Bone marrow (tissue), 2 donors: ENCODE measurements at places on chromosomes 1 and 21.

DNA sequence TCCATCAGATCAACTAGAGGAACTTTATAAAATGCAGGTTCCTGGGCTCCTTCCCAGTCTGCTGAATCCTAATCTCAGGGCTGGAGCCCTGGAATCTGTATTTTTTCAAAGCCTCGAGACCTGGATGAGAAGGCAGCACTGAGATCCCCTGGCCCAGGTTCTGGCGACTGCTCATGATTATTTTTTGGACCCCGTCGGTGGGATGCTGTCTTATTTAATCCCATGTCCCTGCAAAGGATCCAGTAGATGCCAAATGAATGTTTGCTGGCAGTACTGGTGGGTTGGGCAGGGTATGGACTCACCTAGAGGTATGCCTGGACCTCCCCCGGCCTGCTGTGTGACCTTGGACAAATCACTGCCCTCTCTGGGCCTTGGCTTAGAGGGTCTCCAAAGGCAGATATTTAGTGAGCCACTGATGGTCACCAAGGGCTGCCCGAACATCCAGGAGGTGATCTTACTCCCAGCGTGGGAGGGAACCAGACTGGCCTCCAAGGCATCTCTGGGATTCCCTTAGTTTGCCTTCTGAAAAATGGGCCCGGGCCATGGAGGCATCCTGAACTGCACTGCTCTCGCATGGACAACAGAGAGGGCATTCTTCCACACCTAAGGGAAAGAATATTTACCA lies 91.6 kb upstream of the RUNX3 start:
- no peak for DNase-seq

DNA sequence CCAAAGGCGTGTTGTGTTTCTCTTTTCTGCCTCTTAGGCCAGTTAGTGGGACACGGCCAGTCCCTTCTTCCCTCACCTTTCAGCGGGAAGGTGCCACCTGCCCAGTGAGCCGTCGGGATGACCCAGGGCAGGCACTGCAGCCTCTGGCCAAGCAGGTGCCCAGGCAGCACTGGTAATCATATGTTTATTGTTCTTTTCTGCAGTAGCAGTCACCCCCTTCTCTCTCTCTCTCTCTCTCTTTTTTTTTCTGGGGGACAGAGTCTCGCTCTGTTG lies 38.2 kb downstream of the CRYAA start:
- DNase-seq, result no peak

DNA sequence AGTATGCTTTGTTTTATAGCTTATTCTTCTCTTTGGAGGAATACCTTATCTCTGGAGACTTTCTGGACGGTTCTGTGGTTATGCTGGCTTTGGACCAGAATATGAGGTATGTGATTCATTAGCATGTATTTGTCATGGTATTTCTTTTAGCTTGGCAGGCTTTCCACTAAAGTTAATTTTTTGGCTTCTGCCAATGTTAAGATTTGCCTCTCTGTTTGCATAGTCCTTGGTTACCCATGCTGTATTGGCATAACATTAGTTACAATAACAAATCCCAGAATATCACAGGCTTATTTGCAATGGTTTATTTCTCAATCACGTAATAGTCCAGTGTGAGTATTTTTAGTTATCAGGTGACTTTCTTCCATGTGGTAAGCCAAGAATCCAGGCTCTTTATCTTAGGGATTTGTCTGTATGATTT lies 9.7 kb downstream of the ZMPSTE24 start:
- no peak for DNase-seq

DNA sequence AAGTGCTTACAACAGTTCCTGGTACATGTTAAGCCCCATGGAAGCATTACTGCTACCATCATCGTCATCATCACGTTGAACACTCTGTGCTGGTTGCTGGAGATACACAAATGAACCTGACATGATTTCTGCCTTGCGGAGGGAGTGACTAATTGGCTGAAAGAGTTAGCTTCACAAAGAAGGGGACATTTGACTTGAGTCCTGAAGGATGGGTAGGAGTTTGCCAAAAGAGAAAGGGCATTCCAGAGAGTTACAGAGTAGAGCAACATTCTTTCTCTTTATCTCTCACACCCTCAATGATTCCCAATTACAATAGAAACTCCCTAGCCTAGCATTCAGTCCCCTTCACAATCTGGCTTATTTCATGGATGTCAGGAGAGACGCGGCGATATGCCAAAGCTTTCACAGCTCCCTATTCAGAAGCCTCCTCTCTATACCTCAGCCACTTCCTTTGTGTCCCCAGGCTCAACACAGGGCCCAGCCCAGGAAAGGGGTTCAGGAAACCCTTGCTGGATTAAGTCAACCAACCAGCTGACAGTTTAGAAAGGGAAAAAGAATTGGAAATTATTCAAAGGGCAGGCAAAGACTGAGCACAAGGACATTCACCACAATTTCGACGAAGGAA lies 38.0 kb downstream of the SLC1A7 start:
- no peak for DNase-seq

DNA sequence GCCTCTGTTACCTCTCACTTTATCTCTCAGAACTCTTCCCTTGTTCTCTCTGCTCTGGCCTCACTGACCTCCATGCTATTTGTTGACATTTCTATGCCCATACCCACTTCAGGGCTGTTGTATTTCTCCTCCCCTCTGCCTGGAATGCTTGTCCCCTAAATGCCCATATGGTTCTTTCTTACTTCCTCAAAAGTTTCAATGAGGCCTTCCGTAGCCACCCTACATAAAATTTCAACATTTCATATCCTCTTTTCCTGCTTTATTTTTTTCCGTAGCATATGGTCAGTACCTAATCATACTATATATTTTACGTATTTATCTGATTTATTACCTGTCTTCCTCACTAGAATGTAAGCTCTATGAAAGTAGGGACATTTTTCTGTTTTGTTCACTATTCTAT lies 47.1 kb upstream of the ZYG11A start:
- no peak for DNase-seq

DNA sequence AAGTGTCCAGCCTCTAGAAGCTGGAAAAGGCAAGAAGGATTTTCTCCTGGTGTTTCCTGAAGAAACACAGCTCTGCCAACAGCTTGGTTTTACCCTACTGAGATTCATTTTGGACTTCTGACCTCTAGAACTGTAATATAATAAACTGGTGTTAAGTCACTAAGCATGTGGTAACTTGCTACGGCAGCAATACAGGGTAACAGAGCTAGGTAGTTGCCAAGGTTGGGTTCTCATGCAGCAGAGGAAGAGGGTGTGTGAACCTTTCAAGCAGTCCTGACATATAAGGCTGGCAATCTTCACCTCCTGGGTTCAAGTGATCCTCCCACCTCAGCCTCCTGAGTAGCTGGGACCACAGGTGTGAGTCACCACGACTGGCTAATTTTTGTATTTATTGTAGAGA lies 36.0 kb downstream of the GNG4 start:
- no peak for DNase-seq

GRCh38 chr1:193569096-193569982 lies 382.9 kb upstream of the B3GALT2 start:
- no peak for DNase-seq

- DNase-seq, result no peak
These were observed 4.1 kb downstream of the SERINC2 start for GRCh38 chr1:31417148-31417547.

DNA sequence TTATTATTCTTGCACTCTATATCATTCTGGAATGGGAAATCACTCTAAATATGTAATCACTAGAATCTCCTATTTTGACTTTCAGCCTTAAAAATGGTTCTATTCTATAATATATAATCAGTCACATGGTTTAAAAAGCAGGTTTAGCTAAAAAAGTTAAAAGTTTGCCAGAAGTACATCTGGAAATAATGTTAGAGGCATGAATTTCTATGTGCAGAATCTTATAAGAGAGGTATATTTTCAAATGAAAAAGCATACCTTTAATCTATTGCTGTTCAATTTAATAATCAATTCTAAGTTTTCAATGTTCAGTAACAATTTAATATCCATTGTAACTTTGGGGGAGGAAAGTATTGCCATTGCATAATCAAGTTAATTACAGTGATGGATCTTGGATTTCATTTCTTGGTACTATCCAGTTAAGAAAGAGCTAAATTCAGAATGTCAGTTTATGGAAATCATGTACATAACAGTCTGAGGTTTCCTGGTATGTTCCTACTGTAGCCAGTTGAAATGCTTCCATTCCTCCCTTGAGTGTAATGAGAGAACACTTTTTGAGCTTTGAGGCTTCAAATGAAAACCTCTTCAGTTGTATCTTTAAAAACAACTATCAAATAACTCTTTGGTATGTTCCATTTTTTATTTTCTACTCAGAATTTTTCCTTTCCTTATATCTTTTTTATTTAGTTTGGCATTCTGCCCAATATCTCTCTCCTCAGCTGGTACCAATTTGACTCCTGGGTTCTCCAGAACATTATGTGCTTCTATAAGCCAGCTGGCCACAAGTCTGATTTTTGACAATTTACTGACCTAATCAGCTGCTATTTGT lies 175.7 kb upstream of the COL11A1 start:
- no peak for DNase-seq

DNA sequence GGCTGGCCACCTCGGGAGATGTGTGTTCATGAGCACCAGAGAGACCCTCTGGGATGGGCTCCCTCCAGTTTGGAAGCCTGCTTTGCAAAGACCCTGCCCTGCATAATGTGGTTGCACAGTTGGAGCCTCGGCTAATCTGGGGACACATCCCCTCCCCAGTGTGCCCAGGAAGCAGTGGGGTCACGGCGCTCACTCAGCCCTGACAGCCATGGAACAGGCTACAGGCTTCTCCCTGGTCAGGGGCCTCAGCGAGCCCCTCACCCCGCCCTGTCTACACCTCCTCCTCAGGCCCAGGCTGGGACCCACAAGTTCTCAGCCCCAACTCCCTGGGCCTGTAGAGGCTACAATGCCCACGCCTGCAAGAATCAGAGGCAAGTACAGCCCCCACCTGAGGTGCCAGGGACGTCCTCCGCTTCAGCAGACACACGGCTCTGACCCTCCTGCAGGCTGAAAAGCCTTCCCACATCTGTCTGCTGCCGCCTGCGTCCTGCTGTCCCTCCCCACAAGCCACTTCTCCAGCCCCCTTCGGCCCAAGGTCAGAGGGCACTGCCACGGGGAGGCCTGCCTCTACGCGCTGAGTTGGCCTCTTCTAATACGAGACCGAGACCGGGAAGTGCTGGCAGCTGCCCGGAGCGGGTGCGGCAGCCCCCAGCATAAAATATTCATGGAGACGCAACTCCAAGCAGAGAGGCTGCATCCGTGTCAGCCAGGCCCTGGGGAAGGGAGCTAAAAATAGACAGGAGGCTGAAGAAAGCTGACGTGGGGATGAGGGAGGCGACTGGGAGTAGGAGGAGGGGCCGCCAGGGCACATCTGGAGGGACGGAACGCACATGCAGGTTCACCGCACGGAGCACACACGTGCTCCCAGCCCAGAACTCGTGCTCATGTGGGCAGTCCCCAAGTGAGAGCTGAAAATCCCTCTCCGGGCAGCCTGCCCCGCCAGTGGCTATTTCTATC lies 15.2 kb upstream of the GPR153 start:
- DNase-seq, result no peak

DNA sequence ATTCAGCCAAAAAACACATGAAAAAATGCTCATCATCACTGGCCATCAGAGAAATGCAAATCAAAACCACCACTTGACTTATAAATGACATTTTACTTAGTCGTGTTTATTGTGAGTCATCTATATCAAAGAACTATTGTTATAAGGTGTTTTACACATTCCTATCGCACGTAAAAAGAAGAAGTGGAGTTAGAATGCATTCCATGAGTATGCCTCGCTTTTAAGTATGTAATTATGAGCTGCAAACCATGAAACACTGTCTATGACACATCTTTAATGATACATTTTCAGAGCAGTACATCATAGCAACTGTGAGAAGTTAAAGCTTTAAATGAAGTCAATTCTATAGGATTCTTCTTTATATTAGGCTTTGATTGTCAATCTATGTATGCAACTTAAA lies 614.3 kb upstream of the ADAMTS5 start:
- DNase-seq, result no peak

DNA sequence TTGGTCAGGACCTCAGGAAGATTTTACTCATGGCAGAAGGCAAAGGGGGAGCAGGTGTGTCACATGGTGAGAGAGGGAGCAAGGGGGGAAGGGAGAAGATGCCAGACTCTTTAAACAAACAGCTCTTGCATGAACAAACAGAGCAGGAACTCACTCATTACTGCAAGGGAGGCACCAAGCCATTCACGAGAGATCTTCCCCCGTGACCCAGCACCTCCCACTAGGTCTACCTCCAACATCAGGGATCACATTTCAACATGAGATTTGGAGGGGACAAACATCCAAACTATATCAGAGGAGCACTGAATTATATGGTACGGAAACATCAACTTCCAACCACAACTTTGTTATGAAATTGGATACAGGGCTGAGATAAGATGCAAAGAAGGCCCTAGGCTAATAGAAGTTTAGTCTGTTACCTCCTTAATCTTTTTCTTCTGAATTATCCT lies 164.9 kb downstream of the ST6GALNAC3 start:
- DNase-seq, result no peak

- DNase-seq, result no peak
These were observed 122.5 kb upstream of the KCNJ15 start for GRCh38 chr21:38134084-38134873.

GRCh38 chr1:44603718-44604117 lies 70.6 kb downstream of the TMEM53 start:
- no peak for DNase-seq

GRCh38 chr1:172717722-172718465 lies 59.0 kb downstream of the FASLG start:
- DNase-seq, result no peak

GRCh38 chr1:15168479-15168878 lies 14.9 kb downstream of the TMEM51 start:
- DNase-seq, result no peak

DNA sequence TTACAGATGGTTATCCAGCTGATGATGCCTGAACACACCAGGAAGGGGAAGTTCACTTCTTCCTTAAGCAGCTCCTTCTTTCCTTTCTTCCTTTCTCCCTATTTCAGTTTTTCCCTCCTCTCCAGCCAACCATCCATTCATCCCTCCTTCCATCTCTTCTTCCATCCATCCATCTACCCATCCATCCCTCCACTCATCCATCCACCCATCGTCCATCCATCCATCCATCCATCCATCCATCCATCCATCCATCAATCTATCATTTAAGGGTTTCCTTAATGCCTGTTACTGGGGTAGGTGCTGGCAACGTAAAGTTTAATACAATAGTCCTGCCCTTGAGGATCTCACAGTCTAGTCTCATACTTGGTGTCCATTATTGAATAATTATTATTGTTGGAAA lies 36.8 kb downstream of the C1orf21 start:
- DNase-seq, result no peak

DNA sequence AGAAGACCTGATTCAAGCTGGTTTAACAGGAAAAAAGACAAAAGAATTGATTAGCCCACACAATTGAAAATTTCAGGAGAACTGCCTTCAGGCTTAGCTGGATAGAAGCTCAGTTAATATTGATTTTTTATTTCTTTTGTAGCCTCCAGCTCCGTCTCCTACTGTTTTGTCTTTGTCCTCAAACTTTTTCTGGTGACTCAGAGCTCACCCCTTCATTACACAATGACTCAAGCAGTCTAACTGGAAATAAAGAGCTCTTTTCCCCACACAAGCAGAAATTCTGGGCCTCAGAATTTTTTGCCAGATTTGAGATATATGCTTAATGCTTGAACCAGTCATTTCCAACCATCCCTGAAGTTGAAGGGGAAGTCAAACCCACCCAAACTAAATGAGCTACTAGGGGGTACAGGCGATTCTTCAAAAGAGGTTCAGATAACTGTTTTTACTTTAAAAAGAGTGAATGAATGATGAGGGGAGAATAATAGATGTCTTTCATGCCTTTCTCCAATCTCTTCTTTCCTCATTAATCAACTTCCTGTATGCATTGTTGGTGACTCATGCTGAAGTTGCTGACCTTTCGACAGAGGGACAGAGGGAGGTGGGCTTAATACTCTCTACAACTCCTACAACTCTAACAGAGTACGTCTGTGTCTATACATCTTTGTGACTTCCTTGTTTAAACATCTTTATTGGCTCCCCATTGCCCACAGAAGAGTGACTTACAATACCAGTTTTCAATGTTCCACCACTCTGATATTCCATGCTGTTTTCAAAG lies 6.2 kb upstream of the ACP6 start:
- DNase-seq, result no peak
